ENCODE measurements at places on chromosomes 5 and 9.

GRCh38 chr5:74589204-74590056 lies 51.1 kb downstream of the ENC1 start:
- DNase-seq: no peak

DNA sequence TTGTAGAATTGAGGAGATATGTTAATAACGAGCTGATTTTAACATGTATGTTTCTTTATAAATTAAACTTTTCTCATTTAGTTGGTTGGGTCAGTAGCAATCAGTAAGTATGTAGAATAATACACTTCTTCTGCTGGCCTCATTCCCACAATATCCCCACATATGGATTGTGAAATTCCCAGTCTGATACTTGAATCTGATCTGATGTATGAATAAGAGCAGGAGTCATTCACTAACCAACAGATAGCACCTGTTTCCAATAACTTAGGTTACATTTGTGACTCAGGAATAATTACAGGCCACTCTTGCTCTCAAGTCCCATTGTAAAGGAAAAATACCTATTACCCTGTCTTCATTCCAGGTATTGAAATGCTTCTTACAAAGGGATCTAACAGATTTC lies 23.9 kb downstream of the SLC36A1 start:
- no peak for DNase-seq

DNA sequence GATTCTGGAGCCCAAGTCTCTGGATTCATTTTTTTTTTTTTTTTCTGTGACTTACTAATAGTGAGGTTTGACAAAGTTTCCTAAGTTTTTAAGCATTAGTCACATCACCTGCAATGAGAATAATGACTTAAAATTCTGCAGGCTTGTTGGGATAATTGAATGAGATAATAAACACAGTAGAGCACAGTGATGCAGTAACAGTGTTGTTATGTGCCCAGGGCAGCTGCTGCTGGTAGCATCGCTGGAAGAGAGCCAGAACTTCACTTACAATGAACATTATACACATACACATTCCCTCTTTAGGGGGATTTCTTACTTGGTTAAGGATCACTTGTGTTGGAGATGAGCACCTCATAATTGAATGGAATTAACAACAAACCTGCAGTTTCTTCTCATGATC lies 78.9 kb downstream of the ALDH7A1 start:
- no peak for DNase-seq

- no peak for DNase-seq
These were observed 145.1 kb upstream of the TBCA start for GRCh38 chr5:77921094-77921768.

- DNase-seq: no peak
These were observed 8.7 kb downstream of the STKLD1 start for GRCh38 chr9:133384736-133385321.

GRCh38 chr5:179315356-179315890 lies 29.8 kb downstream of the ADAMTS2 start:
- DNase-seq: no peak

- DNase-seq: no peak
These were observed 12.2 kb downstream of the EGFL7 start for GRCh38 chr9:136674786-136675349.

- DNase-seq: no peak
These were observed 32.8 kb upstream of the PLIN2 start for GRCh38 chr9:19160085-19160484.

DNA sequence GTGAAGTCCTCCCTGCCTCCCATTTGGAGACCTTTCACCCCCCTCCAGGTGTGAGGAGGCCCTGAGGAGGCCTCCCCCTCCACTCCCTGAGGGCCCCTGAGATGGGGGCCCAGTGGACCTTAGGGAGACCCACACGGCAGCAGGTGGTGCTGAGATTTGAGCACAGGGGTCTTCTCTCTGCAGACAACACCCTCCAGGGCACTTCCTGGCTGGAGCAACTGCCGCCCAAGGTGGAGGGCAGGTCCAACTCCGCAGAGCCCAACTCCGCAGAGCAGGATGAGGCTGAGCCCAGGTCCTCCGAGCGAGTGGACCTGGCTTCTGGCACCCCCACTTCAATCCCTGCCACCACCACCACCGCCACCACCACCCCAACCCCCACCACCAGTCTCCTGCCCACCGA lies 27.0 kb downstream of the OLFML2A start:
- no peak for DNase-seq

- DNase-seq: no peak
These were observed 390.9 kb upstream of the DAB2 start for GRCh38 chr5:39815711-39816110.

DNA sequence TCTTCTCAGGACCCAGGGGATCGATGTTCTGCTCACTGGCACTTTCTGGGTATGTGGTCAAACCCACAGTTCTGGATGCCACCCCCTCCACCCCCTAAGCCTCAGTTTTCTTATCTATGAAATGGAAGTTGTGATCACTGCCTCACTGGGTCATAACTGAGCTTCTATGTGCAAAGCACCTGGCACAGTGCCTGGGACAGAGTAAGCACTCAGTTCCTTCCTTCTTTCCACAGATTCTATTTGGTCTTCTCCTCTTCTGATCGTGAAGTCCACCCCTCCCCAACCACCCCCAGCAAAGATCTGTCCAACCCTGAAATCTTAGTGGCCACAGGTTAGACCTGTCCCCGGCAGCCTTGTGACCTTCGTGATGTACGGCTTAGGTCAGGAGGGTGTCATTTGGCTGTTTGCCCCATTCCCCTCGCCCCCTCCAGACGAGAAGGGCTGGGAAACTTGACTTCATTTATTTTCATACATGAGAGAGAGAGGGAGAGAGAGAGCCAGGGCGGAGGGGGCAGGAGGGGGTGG lies 181.4 kb downstream of the FGF18 start:
- peak; percentile 4 for DNase-seq
